ENCODE measurements at places on chromosomes 12 and 14.

GRCh38 chr14:88251650-88252049, 71.4 kb downstream of the KCNK10 start:
- DNase-seq = no peak

DNA sequence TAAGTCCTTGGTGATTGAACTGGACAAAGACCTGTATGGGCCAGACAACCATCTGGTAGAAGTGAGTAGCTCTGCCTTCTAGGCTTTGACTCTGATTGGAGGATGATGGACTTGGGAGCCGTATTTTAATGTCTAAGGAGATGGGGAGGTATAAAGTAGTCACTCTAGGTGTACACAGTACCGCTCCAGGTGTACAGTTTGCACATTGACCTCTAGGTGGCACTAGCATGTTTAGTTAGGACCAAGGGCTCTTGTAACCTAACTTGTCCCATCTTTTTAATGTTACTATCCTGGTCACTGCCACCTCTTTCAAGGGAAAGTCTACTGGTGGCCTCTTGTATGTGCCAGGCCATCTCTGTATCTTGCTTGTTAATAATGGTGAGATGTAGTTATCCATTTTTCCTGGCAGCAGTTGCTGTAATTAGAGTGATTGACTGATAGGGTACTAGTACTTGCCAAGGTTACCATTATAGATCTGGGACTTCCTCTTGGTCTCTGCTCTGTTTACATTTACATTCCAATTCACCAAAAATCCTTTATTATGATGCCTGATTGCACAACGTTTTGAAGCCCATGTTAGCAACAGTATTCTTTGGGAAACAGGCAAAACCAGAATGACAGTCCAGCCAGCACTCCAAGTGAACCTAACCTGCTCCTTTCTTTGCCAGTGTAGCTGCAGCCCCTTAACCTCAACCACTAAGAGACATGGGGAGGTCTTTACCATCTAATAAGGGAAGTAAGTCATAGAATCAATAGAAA, 3.6 kb downstream of the SMARCD1 start:
- peak; percentile 78 for DNase-seq

DNA sequence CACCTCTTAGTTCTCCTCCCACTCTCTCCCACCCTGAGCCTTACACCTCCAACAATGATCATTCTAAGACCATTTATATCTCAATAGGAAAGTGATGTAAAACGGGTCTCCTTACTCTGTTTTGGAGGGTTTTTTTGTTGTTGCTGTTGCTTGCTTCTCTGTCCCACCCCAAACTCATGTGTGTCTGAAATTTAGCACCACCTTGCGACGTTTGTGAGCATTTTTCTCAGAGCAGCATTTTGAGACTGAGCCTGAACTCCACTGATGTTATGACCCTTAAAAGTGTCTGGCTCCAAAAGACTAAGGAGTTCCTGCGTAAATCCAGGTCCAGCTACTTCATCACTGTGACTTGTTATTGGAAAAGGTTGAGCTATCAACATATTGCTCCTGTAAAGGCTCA, 155.0 kb downstream of the DAD1 start:
- DNase-seq = no peak

DNA sequence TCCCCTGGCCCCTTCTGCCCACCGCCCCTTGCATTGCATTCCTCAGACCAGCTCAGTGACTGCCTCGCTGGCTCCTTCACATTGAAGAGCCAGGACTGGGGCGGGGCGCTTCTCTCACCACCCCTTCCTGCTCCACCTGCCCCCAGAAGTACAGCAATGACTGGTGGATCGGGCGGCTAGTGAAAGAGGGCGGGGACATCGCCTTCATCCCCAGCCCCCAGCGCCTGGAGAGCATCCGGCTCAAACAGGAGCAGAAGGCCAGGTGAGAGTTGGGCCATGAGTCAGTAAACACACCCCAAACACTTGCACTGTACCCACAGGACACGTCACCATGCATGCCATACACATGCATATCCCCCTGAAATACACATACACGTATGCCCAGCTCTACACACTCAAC, 5.8 kb downstream of the CACNB3 start:
- no peak for DNase-seq
